ENCODE measurements at places on chromosomes 12 and 14.
A peak's percentile ranks its signal among the peaks of the same experiment; 100 is the strongest.

- DNase-seq, result no peak
These were observed 358.1 kb downstream of the ADGRD1 start for GRCh38 chr12:131311764-131312163.

GRCh38 chr12:100669922-100670321, 96.4 kb downstream of the GAS2L3 start:
- DNase-seq, result no peak

DNA sequence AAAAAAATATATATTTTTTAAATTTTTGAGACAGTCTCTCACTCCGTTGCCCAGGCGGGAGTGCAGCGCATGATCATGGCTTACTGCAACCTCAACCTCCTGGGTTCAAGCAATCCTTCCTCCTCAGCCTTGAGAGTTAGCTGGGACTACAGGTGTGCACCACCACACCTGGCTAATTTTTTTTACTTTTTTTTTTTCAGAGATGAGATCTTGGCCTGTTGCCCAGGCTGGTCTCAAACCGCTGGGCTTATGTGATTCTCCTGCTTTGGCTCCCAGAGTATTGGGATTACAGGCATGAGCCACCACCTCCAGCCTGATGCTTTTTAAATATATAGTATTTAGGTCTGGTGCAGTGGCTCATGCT, 24.5 kb downstream of the MDM2 start:
- no peak for DNase-seq

- DNase-seq, result no peak
These were observed 27.2 kb downstream of the ELK3 start for GRCh38 chr12:96221391-96221790.

- DNase-seq, result no peak
These were observed 156.0 kb downstream of the SAMD4A start for GRCh38 chr14:54722791-54723432.

DNA sequence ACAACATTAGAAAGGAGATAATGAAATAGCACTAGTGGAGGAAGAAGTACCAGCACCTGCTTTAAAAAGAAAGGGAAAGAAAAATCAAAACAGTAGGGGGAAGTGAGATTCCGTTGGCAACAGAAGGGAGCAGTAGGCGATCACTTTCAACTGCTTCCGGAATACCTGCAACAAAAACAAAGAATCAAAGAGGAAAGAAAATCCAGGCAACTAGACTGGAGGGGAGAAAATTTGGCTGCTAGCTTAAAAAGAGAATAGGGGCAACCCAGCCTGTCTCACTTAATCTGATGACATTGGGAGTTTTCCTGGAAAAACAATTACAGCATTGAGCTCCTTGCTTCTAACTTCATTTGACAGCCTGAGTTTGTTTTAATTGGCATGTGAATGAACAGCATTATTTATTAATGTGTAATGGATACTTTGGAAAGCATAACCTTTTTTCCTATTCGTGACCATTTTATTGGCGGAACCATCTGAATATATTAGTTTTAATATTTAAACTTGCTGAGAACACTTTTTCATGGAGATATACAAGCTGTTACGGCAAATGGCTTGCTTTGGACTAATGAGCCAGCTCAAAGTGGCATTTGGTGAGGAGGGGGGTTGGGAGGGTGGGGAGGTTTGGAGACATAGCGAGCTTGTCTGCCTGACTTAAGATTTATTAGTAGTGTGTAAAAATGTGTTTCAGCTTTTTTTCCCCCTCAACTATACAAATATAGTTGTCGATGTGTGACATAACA, 2.5 kb upstream of the DACT1 start:
- no peak for DNase-seq

GRCh38 chr12:49983892-49984291, 11.1 kb downstream of the AQP6 start:
- DNase-seq, result no peak

DNA sequence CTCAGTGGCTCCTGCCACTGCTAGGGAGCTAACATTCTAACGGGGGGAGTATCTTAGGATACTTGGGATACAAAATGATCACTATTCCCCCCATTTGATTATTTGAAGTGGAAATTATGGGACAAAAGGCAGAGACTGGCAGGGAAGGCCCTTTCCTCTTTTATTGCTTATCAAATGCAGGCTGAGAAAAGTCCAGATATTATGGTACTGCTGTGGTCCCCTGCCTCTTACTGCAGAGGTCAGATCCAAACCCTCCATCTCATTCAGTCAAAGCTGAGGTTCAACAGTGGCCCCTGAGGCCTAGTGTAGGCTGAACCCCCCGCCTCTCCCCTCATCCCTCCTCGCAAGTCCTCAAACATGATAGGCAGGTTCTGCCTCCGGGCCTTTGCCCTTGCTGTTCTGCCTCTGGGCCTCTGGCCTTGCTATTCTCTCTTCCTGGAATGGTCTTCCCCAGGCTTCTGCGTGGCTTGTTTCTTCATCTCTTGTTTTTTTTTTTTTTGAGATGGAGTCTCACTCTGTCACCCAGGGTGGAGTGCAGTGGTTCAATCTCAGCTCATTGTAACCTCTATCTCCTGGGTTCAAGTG, 34.2 kb downstream of the KRT80 start:
- DNase-seq, result no peak

DNA sequence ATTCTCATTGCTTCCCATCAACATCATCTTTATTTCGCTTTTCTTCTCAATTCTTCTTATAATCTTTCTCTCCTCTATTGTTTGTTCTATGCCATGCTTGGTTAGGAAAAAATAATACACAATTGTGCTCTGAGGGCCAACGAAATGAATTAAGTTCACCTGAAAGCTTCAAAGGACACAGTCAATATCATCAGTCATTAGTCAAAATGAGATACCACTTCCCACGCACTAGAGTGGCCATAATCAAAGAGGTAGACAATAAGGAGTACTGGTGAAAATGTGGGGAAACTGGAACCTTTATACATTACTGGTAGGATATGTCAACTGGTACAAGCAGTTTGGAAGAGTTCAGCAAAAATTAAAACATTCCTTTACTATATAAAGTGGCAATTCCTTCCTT, 91.5 kb downstream of the TMTC1 start:
- no peak for DNase-seq

DNA sequence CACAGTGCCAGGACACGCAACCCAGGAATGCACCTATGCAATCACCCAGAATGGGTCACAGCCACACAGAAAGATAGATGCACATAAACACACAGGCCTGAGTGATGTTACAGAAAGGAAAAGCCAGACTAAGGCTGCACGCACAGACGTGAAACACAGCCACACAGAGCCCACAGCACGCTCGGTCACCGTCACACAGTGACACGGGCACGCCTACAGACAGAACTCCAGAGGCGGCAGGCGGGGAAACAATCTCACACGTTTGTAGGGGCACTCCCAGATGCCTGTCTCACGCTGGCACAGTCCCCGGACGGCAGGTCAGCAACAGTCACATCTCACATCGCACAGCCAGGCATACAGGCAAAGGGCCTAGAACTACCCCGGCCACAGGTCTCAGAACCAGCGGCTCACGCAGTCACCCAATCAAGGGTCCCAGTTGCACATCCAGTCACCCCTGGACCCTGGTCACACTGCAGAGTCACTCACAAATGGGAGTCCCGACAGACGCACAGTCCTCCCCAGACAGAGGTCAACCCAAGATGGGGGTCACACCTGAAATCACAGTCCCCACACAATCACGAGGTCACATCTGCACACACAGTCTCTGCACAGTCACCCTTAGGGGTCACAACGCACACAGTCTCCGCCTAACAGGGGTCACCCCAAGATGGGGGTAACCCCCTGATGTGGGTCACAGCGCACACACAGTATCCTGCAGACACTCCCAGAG, 790 bp downstream of the SSH1 start:
- no peak for DNase-seq

DNA sequence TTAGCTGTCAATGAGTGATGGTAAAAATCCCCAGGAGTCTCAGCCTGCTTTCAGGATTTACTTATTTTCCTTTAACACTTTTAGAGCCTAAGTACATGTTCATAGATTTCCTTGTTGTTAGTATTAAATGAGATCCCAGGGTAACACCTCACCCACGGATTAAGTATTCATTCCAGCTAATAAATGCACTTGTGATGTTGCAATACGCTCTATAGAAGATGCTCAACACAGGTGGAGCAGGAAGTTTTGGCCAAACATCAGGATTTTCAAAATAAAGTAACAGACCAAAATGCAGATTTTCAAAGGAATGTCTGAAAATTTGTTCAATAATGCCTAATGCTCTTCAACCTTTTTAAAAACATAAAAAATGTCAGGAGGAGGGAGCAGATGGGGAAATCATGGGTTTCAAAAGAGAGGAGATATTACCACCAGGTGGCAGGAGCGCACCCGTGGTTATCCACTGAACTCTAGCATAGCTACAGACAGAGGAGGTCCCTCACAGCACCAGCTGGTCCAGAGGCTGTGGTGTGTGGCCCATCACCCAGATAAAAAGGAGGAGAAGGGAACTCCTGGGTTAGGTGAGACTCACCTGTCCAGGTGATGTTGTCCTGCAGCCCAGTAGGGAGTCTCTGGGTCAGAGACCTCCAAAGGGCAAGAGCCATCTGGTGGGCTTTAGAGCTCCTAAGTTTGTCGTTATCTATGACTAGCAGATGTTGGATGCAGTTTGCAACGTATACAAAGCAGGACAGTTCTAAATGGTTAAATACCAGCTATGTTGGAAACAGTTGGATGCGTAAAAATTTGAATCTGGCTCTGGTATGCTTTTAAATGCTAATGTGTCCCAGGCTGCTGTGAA, 1158.4 kb upstream of the TMEM132C start:
- DNase-seq, result peak; percentile 12

- no peak for DNase-seq
These were observed 64.9 kb downstream of the LLPH start for GRCh38 chr12:66065641-66066136.

- DNase-seq, result peak; percentile 64
These were observed at the start of gene PRIM1 for GRCh38 chr12:56751712-56752598. Gene PRIM1 (minus strand): TSS chr12:56752323. CDS start chr12:56752298, 25 bp downstream.

DNA sequence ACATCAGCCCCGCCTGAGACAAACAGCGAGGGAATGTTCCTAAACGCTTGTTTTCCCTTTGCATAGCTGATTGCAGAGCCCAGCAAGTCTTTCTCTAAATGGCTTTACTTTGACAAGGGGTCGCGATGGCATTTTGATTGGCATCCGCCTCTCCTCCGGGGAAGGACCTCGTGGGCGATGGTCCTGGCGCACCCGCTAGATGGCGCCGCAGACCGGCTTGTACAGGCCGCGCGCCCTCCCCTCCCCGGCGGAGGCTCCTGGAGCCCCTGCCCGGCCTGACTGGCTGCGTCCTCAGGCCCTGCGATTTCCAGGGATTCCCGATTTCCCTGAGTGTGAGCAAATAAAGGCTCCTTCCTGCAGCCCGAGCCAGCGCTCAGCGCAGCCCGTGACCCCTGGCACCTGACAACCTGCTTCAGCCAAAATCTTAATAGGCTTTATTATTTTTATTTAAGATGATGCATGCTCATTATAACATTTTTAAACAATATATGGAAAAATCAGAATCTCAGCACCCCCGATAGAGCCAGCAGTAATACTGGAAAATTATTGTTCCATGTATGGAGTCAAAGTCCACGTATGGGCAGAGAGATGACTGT, 468.3 kb downstream of the AACS start:
- no peak for DNase-seq

- no peak for DNase-seq
These were observed 516.9 kb downstream of the LRFN5 start for GRCh38 chr14:42123526-42123925.

DNA sequence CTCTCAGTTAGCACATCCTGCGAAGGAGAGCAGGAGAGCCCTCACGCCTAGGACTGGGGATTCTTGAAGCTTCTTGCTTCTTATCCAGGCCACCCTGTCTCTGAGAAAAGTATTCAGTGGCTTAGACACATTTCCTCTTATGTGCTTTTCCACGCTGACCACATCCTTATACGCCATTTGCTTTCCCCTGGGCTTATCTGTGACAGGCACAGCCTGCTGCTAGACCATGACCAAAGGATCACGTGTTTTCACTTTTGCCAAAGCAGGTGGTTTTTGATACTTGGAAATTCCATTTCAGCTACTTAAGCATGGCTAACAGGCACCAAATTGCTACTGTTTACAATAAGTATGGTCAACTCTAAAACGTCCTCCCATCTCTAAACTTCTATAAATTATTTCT, 587.4 kb downstream of the AACS start:
- DNase-seq, result no peak

DNA sequence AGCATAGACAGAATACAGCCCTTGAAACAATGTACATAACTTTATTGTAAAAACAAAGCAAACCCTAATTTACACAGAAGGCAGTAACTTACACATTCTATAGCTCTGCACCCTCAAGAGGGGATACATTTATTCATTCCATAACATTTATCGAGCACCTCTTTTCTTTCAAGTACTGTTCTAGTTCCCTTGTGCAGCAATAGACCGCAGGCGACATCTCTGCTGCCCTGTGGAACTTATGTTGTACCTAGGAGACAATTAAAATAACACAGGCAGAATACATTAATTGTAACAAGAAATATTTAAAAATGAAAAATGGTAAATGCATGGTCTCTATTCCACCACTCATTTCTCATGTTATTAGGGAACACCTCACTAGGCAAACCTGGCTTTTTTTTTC, 1.4 kb upstream of the ARHGDIB start:
- no peak for DNase-seq

DNA sequence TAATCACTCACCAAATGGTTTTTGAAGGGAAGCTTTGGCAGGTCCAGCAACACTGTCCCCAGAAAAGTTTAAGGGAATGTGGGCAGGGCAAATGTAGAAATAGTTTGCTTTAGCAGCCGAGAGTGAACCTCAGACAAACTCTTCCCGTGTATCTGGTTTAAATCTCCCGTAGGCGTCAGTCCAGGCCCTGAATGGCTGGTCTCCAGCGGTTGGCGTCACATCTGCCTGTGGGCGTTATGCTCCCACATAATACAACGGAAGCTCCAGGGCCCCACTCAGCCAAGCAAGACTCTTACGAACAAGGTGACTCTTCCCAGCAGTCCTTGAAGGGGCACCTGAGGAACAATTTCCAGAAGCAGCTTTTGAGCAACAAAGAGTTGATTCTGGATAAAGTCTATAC, 942 bp downstream of the ZC2HC1C start:
- no peak for DNase-seq

DNA sequence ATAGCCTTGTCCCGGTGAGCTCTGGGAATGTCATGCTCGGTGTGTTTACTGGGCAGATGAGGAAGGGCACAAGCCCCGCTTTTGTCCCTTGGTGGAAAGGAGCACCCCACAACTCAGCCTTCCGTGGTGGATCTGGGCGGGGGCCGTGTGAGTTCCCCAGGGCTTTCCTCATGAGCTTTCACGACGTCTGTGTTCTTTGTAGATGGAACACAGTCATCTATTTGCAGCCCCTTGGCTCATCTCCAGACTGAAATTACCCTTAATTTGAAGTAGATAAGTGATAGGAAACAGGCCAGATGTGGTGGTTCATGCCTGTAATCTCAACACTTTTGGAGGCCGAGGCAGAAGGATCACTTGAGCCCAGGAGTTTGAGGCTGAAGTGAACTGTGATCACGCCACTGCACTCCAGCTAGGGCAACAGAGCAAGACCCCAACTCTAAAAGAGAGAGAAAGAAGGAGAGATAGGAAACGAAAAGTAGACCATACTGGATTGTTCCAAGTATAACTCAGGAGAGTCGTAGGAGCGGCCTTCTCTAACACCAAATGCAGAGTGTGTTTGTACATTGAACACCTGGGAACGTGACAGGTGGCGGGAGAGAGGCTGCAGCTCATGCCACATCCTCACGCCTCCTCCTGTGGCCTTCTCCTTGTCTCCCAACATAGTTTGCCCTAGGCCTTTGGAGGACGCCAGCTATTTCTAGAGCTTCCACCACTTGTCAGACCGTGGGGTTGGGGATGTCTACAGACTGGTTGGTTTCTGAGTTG, 8.8 kb downstream of the P2RX4 start:
- no peak for DNase-seq

GRCh38 chr12:43676183-43676813, 82.3 kb downstream of the PUS7L start:
- no peak for DNase-seq

GRCh38 chr12:53949631-53950436, 4.9 kb upstream of the HOXC12 start:
- no peak for DNase-seq
